ENCODE measurements at places on chromosomes 4 and X.
A peak's percentile ranks its signal among the peaks of the same experiment; 100 is the strongest.

DNA sequence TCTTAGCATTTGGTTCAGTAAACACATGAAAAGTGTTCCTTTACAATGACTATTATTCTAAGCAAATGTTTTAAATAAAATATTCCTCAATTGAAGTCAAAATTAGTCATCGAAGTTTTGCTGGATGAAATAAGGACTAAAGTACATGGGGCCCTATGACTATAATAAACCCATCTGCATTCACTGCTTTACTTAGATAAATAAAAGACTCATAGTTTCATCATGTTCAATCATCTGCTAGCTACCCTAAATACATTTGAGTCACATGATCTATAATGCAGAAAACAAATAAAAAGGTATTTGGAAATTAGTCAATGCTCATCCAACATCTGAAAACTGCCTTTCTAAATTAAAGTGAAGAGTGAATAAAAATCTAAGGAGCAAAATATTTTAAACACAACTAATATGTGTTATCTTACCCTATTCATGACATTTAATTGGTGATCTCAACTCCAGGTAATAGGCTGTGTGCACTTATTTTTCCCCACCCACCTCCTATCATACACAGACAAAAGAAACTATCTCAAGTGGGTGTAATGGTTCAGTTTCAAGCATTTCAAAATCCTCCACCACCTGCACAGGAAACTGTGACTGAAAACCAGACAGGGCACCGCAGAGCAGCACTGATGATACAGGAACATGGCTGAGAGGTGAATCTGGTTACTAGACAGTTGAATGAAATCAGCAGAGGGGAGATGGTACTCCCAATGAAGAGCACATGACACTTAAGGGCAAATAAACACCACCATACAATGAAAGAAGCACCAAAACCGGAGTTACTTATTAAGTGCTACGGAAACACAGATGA, 78.6 kb downstream of the CAMK2D start:
- peak; percentile 92 for DNase-seq

GRCh38 chr4:41133454-41134018, 80.8 kb downstream of the APBB2 start:
- DNase-seq = no peak

DNA sequence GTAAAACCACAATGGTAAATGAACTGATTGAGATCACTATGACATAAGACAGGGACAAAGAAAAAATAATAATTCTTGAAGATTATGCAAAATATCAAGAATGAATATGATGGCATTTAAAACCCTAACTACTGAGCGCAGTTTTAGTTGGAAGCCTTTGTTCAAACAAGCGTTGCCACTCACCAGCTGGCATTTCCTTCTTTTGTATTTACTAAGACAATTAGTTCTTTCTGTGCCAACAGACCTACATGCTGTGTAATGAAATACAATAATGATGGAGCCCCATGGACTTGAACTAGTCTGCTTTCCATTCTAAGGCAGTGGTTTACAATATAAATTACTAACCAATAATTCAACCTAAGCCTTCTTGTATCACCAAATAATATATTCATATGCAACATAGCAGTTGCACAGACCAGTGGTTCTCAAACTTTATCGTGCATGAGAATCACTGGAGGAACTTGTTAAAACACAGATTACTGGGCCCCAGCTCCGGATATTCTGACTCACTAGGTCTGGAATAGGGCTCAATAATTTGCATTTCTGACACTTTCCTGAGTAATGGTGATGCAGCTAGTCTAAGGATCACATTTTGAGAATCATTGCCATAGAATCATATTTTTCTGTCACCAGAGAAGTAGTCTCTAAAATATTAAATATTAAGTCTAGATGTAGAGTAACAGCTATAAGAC, 196.4 kb upstream of the MAGEB18 start:
- DNase-seq = no peak

DNA sequence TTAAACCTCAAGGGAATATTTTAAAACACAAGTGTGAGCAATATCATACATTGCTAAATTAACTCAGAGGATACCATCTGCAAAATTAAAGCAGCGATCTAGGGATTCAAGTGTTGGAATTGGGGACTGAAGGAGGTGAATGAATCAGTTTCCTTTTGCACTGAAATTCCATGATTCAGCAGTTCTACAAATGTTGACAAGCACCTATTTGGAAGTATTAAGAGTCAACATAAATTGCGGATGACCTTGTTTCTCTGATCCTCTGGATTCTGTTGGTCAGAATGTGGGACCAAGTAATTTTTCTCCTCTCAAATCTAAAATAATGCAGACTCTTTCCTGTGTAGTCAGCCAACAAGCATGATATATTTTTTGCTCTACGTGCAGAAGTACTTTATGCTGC, 78.8 kb downstream of the LDB2 start:
- DNase-seq = no peak

- no peak for DNase-seq
Measured at GRCh38 chr4:121237069-121237399, 72.9 kb upstream of the TNIP3 start.

DNA sequence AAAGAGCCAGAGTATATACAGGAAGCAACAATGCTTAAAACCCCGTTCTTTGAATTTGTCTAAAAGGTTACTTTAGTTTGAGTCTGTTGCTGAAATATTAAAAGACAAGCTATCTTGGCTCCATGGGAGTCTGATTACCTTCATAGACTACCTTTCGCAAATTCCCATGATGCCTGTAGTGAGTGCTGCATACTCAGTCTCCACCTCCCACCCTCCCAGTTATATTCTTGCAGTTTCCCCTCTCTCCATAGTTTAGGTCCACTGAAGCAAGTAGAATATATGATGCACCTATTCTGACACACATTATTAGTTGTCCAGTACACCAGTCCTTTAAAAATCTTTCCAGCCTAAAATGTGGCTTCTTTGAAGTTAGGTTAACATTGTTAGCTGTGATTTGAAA, 2.4 kb downstream of the CNKSR2 start:
- no peak for DNase-seq
